ENCODE measurements at places on chromosomes 4 and X.

- DNase-seq, result no peak
Measured at GRCh38 chr4:44493924-44494323, 45.3 kb upstream of the KCTD8 start.

DNA sequence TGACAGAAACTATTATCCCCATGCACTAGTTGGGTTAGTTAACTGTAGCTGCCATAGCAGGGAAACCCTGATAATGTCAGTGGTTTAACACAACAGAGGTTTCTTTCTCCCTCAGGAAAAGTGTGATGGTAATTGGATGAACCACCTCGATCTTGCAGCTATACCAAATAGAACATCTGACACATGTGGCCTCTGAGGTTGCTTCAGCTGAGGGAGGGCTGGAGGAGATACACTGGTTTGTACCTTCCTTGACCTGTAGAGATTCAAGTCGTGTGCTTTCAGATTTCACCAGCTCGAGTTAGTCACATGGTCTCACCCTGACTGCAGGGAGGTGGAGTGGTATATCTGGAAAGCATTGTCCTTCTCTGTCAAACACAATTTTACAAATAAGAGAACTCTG, 147.2 kb upstream of the SFRP2 start:
- DNase-seq, result no peak

GRCh38 chrX:7574325-7574724, 268.6 kb upstream of the VCX start:
- no peak for DNase-seq

DNA sequence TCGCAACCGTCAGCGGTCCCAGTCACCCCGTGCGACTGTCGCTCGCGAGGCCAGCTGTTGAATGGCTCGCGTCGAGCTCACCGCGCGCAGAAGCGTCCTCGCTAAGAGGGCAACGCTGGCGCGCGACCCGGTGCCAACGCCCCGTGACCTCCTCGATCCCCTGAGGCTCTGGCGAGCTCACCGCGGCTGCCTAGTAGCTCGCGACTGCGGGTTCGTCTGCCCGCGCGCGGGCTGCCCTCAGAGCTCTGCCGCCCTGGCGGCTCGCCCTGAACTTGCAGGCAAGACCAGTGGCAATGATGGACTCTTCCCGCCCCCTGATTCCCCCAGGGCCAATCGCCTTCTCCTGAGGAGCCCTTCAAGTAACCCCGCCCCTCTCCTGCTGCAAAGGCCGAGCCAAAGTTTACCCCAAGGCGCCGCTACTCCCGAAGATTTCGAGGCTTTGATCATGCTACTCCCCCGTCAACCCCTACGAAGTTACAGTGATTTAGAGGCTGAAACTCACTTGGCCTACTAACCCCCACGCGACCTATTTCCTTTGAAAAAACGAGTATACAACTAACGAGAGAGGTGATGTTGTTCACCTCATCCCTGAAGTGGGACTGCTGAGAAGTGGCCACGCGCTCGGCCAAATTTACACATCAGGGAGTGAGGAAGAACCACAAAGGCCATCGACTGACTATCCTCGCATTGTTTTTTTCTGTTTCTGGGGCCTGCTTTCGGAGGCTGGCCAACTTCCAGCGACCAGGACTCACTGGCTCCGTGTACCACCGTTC, 37.5 kb downstream of the PGRMC1 start:
- DNase-seq, result no peak

DNA sequence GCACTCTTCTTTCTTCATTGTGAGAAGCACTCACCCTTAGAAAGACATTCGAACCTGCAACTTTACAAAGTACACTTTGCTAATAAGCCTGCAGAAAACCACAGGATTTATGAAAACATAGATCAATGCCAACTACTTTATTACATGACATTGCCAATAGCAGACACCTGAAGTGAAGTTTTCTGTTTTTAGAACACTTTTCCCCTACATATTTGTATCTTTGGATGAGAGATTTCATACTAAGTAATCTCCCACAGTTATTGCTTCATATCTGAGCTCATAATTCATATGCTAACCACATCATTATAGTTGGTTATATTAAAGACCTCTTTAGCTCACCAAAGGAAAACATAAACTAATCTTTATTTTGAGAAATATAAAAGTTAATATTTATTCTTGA, 276.5 kb upstream of the CTSO start:
- no peak for DNase-seq

Measured in tibial nerve (tissue), 4 donors.